Hippocampal formation (tissue), 2 donors: ENCODE measurements at places on chromosomes 4 and X.
A peak's percentile ranks its signal among the peaks of the same experiment; 100 is the strongest.

GRCh38 chrX:149639568-149639967 lies 8.0 kb upstream of the TMEM185A start:
- DNase-seq = no peak

DNA sequence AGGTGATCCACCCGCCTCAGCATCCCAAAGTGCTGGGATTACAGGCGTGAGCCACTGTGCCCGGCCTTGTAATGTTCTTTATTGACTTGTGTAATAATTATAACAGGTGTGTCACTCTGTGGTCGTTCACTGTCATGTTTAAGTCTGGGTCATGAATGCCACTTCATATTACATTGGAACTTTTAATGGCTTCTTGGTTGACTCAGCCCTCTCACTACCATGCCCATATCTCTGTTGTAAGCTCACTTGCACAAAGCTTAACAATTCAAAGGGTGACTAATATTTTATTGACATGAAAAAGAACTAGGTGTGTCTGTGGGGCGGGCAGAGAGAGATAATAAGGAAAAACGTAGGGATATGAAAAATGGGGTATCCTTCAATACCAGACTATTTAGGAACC lies 639.7 kb upstream of the ACTRT1 start:
- DNase-seq = no peak

DNA sequence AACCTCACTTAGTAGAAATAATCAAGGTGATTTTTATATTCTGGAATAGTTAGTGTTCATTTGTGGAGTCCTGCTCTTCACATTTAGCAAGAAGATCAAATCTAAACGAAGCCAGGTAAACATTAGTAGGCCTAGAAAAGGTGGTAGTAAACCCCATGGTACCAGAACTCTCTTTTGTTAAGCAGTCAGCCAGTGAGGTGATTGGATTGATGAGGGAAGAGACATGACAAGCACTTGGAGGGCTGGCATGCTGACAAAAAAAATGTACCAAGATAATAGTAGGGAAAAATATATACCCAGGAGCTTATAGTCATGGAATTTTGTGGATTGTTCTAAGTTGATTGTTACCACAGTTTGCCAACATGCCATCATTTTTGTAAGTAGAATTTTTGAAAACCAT lies 163.8 kb downstream of the BANK1 start:
- no peak for DNase-seq

DNA sequence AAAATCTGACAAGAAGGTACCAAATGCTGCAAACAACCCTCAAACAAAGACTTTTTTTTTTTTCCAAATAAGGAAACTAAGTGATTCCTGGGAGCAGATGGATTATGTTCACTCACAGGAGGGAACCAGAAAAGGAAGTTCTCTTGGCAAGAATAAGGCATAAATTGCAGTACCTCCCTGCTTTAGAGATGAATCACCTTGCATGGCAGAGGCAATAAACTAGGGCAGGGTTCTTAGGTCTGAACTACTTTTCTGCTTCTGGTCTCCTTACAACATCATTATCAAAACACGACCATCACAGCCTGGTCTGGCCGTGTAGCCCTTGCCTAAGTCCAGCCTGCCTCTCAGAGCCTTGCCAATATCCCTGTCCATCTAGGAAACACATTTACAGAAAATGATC lies 6.3 kb downstream of the TMEM31 start:
- DNase-seq = no peak

- DNase-seq = no peak
Measured at GRCh38 chr4:8308856-8309771, 39.6 kb downstream of the HTRA3 start.

DNA sequence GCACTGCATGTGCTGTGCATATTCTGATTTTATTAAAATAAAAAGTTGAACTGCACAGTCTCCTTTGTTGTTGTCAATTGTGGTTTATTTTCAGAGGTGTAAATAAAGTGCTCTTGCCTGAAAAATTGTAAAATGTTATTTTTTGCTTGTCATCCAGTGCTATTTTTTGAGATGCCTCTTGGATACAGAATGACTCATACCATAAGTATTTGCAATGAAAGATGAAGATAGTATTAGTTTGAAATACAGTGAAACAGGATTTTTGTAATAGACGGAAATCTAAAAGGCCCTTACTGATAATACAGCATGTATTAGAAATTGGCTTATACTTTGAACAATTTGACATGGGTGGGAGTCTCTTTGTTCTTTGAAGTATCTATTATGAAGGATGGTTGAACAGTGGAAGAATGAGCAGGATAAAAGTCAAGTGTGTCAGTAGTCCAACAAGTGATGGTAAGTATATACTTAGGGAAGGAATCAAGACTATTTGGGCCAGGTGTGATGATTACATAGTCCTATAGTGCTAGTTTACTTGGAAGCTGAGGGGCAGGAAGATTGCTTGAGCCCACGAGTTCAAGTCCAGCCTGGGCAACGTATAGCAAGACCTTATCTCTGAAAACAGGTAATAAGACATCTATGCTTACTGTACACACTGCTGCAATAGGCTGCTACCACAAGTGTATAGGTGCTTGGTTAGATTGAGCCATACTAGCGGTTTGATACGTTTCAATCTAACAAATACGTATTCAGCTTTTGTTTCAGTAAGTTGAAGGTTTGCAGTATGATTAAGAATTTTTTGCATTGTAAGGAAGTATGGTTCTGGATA lies 16.4 kb downstream of the DDX3X start:
- DNase-seq = no peak

GRCh38 chr4:123562994-123563750 lies 166.6 kb downstream of the SPRY1 start:
- DNase-seq = no peak

DNA sequence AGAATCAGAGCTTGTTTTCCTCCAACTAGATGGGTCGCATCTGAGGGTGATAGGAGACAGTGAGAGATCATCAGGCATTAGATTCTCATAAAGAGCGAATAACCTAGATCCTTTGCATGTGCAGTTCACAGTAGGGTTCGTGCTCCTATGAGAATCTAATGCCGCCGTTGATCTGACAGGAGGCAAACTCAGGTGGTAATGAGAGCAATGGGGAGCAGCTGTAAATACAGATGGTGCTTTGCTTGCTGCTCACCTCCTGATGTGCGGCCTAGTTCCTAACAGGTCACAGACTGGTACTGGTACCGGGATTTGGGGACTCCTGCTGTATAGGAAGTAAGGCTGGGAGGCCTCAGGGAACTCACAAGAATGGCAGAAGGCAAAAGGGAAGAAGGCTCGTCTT lies 276.5 kb downstream of the FAT4 start:
- no peak for DNase-seq

DNA sequence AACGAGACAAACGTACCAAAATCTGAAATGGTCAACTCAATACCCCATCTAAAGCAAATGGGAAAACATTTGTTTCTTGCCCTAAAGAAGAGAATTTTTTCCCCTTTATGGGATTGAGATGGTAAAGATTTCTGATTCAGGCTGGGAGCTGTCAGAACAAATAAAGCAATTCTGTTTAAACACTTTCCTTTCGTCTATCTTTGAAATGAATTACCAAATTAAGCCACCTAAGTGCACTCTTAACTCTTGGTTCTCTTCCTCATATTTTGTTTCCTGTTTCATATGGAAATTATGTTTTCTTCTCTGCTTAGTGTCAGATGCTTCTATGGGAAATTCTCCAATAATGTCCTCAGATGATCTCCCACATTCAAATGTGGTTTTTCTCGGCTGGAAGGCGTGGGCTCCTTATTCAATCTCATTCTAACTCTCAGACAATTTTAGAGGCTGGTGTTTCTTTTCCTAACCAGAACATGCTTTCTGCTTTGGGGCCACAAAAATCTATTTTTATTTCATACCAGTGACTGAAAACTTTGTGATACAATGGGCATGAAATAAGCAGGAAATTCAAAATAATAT lies 50.3 kb upstream of the HPF1 start:
- DNase-seq = no peak

GRCh38 chr4:140930557-140930956 lies 174.4 kb upstream of the TBC1D9 start:
- DNase-seq = peak; percentile 35

- no peak for DNase-seq
Measured at GRCh38 chr4:168119100-168119499, 26.8 kb downstream of the ANXA10 start.

DNA sequence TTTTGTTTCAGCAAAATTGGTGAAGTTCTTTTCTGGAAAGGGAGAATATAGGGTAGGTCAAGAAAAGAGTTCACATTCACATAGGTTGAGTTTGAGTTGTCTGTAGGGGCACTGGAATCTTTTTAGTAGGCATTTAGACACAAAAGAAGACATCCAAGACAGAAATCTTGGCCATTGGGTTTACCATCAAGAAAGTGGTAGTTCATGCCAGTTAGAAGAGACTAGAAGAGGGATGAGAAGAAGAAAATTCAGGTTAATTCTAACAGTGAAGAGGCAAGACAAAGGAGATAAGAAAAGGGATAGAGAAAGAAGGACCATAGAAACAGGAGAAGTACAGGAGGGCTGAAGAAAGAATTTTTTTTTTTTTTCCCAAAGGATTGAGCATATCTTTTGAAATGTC lies 39.9 kb downstream of the PAQR3 start:
- no peak for DNase-seq

DNA sequence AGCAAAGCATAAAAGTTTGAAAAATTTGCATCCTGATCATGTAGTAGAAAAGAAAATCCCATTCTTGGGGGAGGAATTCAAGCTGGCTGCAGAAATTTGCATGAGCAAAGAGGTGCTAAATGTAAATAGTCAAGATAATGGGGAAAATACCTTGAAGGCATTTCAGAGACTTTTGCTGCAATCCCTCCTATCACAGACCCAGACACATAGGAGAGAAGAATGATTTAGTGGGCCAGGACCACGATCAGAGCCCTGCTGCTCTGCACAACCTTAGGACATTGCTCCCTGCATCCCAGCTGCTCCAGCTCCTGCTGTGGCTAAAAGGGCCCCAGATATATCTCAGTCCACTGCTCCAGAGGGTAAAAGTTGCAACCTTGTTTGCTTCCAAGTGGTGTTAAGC lies 1439.7 kb upstream of the AGA start:
- DNase-seq = no peak

- DNase-seq = no peak
Measured at GRCh38 chrX:88944661-88945060, 197.6 kb downstream of the CPXCR1 start.

DNA sequence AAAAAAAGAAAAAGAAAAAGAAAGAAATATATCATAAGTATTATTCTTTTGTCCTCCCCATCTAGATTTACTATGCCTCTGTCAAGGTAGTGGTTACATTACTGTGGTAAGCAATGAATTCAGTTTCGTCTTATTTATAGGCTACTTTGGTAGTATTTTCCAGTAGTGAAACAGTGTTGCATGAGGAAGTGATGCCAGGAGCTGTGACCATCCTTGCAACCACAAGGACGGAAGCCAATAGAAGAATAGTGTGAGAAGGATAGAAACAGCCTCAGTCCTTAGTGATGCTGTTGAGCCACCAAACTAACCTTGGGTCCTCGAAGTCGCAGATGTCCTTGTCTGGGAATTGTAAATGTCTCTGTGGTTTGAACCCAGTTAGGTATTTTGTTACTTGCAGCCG lies 328.5 kb downstream of the PPP3CA start:
- DNase-seq = no peak

- DNase-seq = no peak
Measured at GRCh38 chr4:188214861-188215260, 75.6 kb downstream of the TRIML1 start.

- no peak for DNase-seq
Measured at GRCh38 chr4:165489786-165490185, 111.0 kb downstream of the CPE start.

DNA sequence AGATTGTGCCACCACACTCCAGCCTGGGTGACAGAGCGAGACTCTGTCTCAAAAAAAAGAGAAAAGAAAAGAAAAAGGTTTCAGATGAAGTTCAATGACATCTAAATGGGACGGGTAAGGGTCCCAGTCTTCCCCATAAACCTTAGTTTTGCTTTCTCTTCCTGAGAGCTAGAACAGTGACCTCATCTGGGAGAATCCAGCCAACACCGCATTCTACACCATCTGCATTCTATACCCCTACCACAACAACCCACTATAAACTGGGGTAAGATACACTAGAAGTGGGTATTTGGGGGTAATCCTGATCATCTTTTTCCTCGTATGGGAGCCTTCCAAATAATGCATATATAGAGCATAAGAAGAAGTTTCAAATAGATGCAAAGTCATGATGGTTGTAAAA lies 18.2 kb downstream of the SLC25A43 start:
- DNase-seq = no peak

DNA sequence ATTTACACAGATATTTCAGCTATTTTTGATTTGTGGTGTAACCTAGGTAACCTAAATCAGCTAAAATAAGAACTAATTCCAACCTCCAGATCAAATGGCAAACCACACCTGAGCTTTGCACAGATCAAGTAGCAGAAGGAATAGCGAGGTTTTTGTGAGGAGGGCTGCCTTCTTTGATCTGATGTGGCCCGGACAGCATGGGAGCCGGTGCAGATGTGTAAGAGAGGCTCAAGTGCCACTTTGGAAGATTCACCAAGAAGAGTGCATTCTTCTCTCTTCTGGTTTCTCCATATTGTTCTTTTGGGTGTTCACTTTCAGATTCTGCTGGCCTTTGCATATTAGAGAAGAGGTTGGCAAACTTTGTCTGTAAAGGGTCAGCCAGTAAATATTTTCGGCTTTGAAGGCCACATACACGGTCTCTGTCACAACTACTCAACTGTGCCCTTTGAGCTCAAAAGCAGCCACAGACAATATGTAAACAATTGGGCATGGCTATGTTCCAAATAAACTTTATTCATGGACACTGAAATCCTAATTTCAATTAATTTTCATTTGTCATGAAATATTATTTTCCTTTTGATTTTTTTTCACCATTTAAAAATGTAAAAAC lies 78.9 kb upstream of the FAM9C start:
- no peak for DNase-seq

- DNase-seq = no peak
Measured at GRCh38 chrX:13825178-13825762, 8.4 kb upstream of the GPM6B start.

- DNase-seq = no peak
Measured at GRCh38 chrX:130902446-130902782, 595 bp downstream of the ENOX2 start.

DNA sequence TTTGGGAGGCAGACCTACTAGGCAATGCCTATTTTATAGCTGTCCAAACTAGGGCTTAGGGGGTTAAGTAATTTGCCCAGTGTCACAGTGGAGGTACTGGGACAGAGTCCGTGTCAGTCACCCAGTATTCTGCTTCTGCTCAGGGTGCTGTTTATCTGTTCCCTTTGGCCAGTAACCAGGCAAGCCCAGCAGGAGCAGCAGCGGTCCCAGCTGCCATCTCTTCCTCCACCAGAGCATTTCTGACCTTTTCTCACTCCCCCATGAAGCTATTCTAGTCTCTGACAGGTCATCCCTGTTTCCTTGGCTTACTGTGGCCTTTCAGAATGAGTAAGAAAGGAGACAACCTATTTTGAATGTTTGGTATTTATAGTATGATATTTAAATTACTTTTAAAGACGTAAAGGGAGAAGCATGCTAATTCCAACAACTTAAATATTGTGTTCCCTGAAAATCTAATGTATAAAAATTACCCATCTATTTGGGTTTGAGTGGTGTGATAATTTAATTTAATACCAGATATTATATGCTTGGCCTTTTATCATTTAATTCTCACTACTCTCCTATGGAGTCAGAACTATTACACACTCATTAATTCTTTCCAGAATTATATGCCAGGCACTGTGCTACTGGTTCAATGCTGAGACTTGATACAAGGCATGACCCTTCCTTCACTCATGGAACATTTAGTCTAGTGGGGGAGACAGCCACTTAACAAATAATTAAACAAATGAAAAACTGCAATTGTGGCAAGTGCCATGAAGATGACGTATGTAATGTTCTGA lies 60.6 kb downstream of the RPS6KA3 start:
- no peak for DNase-seq
